Tongue (tissue), 3 donors: ENCODE measurements at places on chromosomes 11 and 22. TPM values are rescaled to one million over a fixed set of nuclear protein-coding genes. Genes with fewer than 3 reads are reported as not detected.
A peak's percentile ranks its signal among the peaks of the same experiment; 100 is the strongest.

DTX4 gene
- total RNA-seq, result 14.8 TPM

TMEM121B gene
- total RNA-seq, result 0.82 TPM

FJX1 gene
- total RNA-seq, result 9.2 TPM

GGT5 gene
- total RNA-seq, result 4.9 TPM

NXPE4 gene
- total RNA-seq, result not detected

PKP3 gene
- 39.2 TPM for total RNA-seq

MRPL23 gene
- total RNA-seq, result 32.7 TPM

CCDC188 gene
- total RNA-seq, result 1.1 TPM

ISX gene
- total RNA-seq, result not detected

GRCh38 chr11:8336356-8337129, 72.9 kb upstream of the LMO1 start:
- no peak for DNase-seq

- DNase-seq, result no peak
Measured at GRCh38 chr11:47981667-47982404, 1.5 kb downstream of the PTPRJ start.

DNA sequence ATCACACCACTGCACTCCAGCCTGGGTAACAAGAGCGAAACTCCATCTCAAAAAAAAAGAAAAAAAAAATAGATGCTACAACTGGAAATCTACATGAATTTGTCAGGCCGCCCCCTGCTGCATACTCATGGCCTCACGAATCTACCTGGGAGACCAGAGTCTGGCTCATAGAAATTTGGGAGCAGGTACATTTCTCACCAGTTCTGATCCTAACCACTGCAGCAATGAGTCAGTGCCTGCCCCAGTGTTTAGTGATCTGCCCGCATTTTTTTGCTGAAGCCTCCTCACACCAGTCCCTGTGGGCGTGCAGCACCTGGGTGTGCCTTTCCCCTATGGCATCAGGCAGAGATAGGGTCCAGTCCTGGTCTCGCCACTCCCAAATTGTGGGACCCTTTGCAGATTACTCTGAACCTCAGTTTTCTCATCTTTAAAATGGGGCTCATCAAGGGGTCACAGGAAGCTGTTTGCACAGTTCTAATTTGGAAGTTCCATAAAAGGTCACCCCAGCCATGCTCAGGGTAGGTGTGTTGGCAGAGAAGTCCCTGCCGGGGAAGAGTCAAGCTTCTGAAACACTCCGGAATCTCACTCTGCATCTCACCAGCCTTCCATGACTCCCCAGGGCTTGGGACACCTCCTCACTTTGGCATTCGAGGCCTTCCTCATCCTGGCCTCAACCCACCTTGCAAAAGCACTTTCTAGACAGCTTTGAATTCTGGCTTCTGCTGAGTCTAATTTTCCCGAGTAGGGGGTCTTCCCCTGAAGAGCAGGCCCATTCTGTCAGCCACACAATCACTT, 39.3 kb upstream of the LINC01488 start:
- DNase-seq, result no peak

DNA sequence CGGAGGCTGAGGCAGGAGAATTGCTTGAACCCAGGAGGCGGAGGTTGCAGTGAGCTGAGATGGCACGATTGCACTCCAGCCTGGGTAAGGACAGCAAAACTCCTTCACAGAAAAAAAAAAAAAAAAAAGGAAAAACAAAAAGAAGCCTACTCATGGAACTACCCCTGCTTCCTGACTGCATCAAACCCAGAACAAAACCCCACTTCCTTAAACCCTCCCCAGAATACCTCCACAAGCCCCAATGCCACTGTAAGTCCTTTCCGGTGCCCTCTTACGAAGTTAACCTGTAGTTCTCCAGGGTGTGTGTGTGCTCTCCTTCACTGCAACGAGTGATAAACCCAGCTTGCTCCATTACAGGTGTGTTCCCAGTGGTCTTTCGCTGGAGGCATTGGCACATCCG, 8.6 kb upstream of the TOLLIP start:
- no peak for DNase-seq

DNA sequence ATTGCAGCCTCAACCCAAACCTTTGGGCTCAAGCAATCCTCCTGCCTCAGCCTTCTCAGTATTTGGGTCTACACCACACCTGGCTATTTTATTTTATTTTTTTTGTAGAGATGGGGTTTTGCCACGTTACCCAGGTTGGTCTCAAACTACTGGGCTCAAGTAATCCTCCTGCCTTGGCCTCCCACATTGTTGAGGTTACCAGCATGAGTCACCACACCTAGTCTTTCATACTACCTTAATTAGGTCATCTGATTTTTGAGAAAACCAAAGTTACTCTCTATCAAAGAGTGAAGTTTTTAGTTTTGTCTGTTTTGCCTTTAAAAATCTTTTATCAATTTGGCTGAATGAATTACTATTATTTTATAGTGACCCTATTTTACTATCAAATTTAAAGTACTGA, 335.6 kb upstream of the LRRC4C start:
- DNase-seq, result no peak

GRCh38 chr11:76653674-76654284, 16.8 kb downstream of the LRRC32 start:
- DNase-seq, result peak; percentile 83

DNA sequence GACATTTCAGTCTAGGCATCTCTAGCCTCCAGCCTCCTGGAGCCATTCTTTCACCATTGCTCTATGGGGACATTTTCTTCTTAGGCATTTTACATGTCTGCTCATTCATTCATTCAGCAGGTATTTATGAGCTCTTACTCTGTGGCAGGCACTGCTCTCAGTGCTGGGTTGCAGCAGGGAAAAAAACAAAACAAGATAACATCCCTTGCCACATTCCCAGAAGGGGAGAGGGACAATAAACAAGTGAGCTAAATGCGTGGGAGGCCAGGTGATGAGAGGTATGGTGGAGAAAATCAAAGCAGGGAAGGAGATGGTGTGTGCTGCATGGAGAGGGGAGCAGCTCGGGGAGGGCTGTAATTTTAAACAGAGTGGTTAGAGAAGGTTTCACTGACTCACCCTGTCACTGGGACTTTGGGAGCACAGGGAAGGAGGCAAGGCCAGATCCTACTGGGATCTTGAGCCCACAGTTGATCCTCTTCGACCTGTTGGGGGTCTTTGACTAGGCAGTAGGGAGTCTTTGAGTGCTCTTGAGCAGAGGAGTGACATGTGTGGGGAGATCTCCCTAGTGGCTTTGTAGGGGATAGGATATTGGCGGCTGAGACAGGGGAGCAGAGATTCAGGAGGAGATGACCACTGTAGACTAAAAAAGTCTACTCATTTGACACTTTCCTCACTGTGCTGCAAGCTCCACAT, 17.0 kb downstream of the MICAL2 start:
- DNase-seq, result no peak

GRCh38 chr11:124756753-124757227, 4.7 kb upstream of the VSIG2 start:
- no peak for DNase-seq

DNA sequence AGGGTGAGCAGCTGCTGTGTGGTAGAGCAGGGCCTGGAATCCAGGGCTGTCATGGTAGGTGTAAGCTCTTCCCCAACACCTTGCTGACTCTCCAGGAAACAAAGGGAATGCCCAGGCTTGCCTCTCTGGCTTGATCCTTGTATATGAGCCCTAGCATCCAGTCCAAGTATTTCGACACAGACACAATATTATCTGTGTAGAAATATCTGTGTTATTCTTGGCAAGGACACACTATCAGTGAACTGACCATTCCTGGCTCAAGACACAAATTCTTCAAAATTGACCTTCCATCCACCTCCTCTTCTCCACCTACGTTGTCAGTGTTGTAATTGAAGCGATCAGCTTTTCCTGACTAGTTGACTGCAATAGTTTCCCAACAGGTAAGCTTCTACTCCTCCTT, 312.0 kb upstream of the NARS2 start:
- DNase-seq, result no peak

DNA sequence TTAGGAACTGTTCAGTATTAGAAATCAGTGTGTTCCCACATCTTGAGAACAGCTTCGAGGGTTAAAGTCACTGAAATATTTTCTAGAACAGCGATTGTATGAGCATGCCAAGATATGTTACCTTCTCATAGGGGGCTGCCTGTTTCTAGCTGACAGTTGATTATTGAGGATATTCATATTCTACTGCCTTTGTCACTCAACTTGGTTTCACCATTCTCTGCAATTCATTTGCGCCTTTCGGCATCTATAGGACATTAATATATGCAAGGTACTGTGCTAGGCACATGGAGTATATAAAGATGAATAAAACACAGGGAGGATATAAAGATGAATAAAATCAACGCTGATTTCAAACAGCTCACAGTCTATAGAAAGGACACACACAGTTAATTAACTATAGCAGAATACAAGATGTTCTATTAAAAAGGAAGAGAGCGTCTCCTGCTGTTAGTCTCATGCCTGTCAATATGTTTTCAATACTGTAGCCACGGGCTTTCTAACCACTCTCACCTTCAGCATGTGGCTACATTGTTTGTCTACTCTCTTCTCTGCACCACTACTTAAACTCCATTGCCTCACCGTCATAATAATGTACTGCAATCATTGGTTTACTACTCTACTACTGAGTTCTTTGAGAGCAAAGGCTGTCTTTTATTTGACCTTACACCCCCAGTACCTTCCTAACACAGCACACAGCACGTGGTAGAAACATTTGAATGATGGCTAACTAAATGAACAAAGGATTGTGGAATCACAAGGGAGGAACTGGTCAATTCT, 81.9 kb downstream of the RAB30 start:
- DNase-seq, result no peak

DNA sequence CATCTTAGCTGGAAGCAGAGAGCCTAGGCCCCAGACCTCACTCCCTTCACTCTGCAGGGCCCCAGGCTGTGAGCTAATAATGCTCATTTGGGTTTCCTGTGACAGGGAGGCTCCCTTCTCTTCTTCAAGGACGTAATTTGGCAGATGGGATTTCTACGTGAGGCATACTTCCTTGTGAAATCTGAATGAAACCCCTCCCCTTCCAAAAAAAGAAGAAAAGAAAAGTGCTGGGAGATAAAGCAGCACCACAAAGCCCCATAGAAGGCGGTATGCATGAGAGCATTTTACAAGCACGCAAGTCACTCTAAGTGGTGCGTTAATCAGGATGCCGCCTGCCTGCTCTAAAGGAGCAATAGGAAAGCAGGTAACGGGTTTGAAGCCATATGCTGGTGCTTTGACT, 5.7 kb downstream of the P2RX3 start:
- no peak for DNase-seq

DNA sequence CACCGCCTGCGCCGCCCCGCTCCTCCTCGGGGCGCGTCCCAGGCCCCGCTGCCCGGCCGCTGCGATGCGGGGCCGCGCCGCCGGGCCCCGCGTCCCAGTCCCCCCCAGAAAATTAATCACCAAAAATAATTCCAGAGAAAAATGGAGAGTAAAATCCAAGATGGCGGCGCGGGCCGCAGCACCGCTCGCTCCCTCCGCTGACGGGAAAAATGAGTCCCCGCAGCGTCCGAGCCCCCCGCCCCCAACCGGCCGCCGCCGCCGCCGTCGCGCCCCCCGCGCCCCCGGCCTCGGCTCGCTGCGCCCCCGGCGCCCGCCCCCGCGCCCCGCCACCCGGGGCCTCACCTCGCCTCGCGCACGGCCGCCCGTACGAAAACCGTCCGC, at the start of gene KMT5B:
TSS of gene KMT5B (minus strand) at position 162 of the 381 bp plus-strand sequence. CDS start 23,220 bp downstream, outside the sequence.
- peak; percentile 75 for DNase-seq

DNA sequence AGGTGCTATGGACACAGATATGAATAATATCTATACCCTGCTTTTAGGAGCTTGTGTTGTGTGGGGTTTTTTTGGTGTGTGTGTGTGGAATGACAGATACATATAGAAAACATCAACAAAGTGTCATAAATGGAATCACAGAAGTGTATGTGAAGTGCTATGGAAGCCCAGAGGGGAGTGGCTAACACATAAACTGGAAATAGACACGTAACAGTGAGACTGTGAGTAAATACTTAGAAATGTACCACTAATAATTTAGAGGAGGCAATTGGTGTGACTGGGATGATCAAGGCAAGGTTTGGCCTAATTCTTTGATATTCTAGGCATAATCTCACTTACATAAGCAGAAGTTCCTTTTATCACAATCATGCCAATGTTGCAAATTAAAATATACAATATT, 169.3 kb upstream of the TENM4 start:
- DNase-seq, result no peak

DNA sequence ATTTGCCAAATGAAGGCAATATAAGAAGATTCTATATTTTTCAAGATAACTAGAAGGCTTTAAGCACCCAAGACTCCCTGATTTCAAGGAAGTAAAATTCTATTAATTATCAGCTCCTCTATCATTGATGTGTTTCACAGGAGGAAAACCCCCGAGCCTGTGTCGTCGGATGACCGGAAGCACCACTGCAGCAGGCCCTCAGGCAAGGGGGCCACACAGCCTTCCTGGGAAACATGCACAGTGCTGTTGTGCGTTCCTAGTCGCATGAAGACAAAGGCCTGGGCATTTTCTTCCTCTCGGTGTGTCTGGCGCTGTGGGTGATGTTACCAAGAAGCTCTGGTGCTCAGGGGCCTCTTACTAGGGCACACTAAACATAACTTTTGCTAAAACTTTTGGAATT, 16.4 kb downstream of the CLTCL1 start:
- DNase-seq, result no peak

- DNase-seq, result peak; percentile 84
Measured at GRCh38 chr11:11178671-11179638, 174.1 kb downstream of the CSNK2A3 start.

DNA sequence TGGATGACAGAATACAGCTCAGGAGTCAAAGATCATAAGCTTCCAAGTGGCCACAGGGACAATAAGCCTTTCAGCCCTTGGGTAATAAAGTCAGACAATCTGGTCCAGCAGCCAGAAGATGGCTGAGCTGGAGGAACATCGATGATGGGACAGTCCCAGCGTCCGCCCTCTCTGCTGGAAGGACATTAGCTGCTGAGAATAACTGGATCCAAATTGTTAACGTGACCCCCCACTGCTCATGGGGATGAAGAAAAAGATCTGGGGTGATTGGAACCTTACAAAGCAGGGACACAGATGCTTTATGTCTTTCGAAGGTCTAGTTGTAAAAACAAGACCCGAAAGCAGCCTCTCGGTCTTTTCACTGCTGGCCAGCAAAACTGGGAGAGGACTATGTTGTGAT, 71.0 kb downstream of the IGLL5 start:
- DNase-seq, result no peak

DNA sequence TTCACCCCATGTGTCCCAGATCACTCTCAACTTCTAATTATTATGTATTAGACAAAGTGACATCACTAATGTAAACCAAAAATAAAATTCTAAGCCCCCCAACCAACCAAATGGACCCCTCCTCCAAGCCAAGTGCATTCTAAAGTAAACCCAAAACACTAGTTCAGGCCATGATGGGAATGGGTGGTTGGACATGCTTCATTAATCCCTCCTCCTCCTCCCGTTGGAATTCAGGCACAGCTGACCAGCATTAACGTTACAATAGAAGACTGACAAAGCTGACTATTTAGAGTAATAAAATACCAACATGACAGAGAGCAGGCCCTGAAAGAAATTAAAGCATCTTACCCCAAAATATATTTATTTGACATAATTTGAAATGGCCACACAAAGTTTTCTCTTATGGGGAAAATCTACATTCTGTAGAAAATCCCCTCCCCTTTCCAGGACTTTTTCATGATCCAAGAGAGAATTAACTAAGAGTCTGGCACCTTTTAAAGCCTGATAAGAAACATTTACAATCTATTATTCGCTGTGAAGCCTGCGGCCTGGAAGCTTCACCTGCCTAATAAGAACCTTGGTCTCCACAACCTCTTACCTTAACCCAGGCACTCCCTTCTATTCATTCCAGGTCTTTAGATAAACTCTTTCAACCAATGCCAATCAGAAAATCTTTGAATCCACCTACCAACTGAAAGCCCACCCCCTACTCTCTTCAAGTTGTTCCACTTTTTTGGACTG, 948.5 kb upstream of the CCDC90B start:
- DNase-seq, result peak; percentile 44

- DNase-seq, result peak; percentile 83
Measured at GRCh38 chr11:45945397-45945999, 23.0 kb downstream of the LARGE2 start.

- DNase-seq, result no peak
Measured at GRCh38 chr11:67489885-67490726, 7.3 kb downstream of the AIP start.
